ENCODE measurements at places on chromosomes 2 and 18.

- DNase-seq: no peak
Measured at GRCh38 chr2:29597035-29597434, 324.4 kb downstream of the ALK start.

GRCh38 chr2:16760426-16760825 is 94.8 kb upstream of the CYRIA start:
- no peak for DNase-seq

GRCh38 chr2:120064664-120065063 is 51.8 kb downstream of the EPB41L5 start:
- no peak for DNase-seq

DNA sequence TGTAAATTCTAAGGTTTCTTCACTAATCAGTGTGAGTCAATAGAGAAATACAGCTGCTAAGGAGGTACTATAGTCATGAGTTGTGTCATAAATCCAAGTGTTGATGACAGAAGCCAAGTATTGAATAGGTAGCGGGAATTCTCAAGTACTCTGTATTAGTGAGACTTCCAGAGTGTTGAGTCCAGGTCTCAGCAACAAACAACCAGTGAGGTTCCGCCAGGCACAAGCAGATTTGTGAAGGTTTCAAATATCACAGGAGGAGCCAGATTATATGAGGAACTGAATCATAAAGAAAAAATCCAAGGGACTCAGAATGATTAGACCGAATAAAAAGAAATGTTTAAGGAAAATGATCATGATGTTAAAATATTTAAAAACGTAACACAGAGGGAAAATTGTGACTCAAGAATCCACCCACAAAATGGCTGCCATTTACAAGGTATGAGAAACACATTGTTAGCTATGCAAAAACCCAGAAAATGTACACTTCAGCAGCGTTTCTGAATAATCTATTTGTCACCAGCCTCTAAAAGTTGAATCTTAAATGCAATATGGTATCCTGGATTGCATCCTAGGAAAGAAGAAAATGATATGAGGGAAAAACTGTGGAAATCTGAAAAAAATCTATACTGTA is 27.3 kb upstream of the EVA1A start:
- no peak for DNase-seq

- no peak for DNase-seq
Measured at GRCh38 chr2:181554061-181554830, 97.1 kb downstream of the ITGA4 start.

DNA sequence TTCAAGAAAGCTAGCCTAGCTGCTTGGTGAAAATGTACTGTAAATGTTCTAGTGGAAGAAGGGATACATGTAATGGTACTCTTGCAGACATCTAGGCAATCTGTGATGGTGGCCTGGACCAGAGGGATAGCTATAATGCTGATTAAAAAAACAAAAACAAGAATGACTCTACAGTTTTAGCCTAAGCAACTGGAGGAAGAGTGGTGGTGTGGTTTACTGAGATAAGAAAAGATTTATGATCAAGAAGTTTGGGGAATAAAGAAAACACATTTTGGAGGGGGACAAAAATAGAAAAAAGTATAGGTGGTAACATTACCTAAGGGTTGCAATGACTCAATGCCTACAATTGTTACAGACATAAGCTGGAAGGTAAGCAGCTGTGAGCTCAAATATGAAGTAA is 1080.7 kb upstream of the CELF4 start:
- no peak for DNase-seq

- DNase-seq: no peak
Measured at GRCh38 chr2:9738535-9739496, 104.5 kb upstream of the TAF1B start.

- no peak for DNase-seq
Measured at GRCh38 chr2:16666449-16666801, 791 bp upstream of the CYRIA start.

DNA sequence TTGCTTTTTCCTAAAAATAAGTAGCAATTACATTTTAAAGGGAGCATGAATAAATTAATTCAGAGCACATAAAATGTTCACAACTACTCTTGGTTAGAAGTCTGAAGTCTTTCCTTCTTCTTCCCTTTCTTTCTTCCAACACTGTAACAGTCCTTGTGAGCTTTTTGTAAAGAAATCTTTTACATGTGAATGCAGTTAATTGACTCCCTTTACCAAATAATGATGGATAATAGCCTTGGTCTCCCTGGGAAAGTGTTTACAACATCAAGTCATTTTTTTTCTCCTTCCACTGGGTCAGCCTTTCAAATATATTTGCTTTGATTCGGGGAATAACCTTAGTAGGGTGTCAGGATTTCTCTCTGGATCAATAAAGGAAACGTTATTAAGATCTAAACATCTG is 39.1 kb downstream of the CALCRL start:
- no peak for DNase-seq
